ENCODE measurements at places on chromosomes 7 and 10.
A peak's percentile ranks its signal among the peaks of the same experiment; 100 is the strongest.

DNA sequence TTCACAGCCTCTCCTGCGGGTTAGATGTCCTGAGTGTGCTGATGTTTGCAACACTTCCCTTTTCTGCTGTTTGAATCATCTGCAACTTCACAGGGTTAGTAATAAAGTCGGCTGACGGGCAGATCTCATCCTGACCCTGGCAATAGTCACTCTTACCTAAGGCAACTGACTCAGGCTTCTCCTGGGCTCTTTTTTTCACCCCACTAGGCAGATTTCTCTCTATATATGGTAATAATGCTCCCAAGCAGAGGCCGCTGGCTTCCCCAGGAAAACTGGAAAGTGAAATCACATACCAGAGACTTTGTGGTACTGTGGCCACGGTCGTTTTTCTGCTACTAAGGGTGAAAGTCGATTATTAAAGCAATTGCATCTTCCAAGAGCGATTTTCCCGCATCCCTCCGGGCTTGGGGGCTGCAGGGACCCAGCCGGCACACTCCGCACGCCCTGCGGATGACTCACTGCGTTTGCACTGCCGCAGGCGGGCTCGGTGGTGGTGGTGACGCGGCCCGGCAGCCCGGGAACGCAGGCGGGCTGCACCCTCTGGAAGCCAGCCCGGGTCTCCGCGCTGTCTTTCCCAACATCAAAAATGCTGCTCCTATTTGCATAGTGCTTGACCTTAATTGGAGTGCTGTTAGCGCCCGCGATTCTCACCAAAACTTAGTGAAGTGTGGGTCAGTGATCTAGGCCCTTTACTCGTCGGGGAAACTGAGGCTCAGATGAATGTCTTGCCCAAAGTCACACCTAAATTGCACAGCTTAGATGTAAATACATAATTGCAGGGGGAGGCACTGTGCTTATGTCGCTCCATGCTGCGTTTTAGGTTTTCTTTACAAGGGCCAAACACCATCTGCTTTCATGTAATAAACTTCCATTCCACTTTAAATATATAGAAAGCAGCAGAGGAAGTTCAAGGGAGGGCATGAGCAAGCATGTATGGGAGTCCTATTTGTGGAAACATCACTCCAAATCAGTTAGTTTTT, 47.6 kb upstream of the ITGB1 start:
- no peak for DNase-seq

GRCh38 chr10:102723989-102724388, 9.6 kb downstream of the SFXN2 start:
- DNase-seq = no peak

GRCh38 chr7:1432411-1433082, 26.7 kb downstream of the MICALL2 start:
- peak; percentile 46 for DNase-seq

DNA sequence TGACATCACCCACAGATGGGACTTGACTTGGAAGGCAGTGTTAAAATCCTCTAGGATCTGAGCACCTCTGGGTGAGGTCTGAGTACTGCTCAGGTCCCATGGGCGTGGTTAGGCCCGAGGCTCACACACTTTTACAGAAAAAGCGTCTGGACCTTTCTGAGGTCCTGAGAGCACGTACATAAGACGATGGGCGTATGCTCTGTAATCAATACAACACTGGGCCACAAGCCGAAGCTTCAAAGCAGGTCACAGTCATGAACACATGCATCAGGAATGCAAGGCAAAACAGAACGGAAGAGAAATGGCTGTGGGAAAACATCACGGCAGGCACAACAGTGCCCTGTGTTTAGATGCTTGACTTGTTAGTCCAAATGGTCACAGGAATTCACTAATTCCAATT, 112.2 kb downstream of the LARP4B start:
- no peak for DNase-seq

- no peak for DNase-seq
Observed at GRCh38 chr7:82376739-82377138, 66.8 kb downstream of the CACNA2D1 start.

DNA sequence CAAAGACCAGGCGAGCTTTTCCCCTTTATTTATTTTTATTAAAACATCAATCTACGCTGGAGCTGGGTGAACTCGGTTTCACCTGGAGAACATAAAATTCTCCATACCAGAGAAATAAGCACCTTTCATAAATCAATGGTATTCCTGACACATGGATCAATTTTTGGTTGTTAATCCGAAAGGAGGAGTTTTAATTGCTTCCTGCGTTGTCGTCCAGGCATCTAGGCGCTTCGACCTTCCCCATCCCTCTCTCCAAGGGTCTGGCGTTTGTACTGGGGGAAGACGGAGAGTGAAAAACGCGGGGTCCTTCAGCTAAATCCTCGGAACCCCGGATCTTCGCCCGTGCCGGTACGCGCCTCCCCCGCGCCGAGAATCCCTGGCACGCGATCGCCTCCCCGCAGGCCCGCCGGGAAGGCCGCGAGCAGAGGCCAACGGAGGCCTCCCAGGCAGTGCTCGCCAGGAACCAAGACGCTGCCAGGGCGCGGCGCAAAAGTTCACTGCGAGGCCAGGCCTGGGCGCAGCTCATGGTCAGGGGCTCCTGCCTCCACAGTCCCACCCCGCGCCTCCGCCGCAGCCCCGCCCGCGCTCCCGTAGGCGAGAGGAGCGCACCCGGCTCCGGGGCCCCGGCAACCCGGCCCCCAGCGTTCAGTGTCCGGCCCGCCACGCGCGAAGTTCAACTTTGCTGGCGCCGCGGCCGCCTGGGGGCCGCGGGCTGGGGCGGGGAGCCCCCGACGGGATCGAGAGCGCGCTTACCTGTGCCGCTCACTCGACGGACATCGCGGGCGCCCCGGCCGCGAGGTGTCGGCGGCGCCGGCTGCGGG, 8.3 kb upstream of the EBF3 start:
- DNase-seq = no peak

- DNase-seq = no peak
Observed at GRCh38 chr7:140003913-140004382, 58.8 kb downstream of the PARP12 start.

DNA sequence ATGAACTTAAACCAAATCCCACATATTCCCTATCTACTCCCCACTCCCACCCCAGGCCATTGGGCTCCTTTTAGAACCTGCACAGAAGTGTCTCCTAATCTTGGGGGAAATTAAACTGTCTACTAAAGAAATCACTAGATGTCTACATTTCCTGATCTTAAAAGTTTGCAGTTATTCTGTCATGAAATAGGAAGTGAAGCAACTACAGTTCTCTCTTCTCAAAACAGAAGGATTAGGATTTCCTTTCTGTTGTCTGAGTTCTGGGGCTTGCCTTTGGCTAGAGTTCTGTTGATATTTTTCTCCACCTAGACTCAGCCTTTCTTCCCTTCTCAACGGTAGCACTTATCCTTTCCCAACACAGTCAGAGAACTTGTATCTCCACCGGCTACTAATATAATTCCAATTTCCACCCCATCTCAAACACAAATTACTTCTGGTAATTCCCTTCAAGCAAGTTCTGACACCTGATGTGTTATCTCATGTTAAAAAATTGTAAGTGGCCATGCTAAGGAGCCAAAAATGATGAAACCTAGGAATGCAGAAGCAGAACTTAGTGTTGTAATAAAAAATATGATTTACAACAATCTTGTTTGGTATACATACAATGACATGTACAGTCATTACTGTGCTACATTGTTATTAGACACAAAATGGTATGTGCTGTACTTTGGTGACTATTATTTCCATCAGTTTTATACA, 12.1 kb downstream of the OR9A4 start:
- DNase-seq = no peak

- no peak for DNase-seq
Observed at GRCh38 chr10:95537542-95537927, 23.6 kb downstream of the SORBS1 start.

GRCh38 chr10:100724531-100725027, 20.8 kb upstream of the PAX2 start:
- no peak for DNase-seq

GRCh38 chr10:30215141-30215540, 133.9 kb downstream of the MTPAP start:
- no peak for DNase-seq

GRCh38 chr10:24440817-24441797, 232.2 kb downstream of the KIAA1217 start:
- DNase-seq = no peak

DNA sequence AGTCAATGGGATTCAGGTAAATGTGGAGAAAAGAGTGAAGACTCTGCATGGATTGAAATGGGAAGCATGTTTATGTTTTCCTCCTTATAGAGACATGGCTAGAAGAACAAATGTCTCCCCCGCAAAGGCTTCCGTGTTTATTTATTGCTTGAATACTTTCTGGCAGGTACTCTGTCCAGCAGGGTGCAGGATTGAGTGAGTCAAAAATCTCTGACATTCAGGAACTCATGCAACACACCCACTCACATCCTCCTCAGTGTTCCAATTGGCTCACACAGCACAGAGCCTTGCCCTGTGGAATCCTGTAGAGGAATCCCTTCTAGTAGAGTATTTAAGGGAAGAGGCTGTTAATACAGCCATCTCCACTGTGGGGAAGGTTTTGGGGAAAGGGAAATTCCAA, 290.3 kb upstream of the VWC2 start:
- DNase-seq = no peak

GRCh38 chr10:16870331-16870730, 53.1 kb upstream of the RSU1 start:
- DNase-seq = no peak

GRCh38 chr7:111229181-111229740, 138.3 kb downstream of the LRRN3 start:
- DNase-seq = no peak

- no peak for DNase-seq
Observed at GRCh38 chr7:31022726-31023125, 29.4 kb upstream of the ADCYAP1R1 start.

DNA sequence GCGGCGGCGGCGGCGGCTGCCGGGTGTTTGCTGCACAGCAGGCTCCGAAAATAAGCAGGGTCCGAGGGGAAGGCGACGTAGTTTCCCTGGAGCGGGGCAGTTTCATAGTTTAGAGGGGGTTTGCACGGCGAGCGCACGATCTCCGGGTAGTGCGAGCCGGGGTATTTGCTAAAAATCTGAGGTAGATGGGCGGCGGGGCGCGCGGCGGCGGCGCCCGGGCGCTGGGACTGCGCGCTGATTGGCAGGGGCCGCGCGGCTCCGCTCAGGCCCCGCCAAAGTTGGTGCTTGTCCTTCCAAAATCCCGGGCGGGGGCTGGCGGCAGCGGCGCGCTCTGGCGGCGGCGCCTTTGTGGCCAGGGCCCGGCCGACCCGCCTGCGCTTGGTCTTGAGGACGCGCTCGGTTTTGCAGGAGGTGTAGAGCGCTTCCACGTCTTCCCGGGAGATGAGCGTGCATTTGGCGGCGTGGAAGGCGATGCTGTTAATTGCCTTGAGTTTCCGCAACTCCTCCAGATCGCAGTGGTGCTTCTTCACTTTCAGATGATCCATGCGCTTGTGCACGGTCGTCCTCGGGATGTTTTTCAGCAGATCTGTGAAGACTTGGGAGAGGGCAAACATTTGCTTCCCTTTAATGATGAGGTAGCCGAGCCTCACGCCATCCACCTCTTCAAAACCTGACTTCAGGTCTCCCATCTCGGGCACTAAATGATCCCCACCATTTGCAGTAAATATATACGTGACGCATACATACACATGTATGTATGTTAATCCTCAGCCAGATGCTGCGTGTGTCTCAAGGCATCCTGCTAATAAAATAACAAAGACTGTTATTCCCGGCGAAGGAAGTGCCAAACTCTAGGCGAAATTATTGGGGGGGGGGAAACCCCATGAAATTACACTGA, 8.1 kb downstream of the SKIDA1 start:
- DNase-seq = peak; percentile 77
